WERI-Rb-1 (cell line): ENCODE measurements at places on chromosomes 3 and 15.

DNA sequence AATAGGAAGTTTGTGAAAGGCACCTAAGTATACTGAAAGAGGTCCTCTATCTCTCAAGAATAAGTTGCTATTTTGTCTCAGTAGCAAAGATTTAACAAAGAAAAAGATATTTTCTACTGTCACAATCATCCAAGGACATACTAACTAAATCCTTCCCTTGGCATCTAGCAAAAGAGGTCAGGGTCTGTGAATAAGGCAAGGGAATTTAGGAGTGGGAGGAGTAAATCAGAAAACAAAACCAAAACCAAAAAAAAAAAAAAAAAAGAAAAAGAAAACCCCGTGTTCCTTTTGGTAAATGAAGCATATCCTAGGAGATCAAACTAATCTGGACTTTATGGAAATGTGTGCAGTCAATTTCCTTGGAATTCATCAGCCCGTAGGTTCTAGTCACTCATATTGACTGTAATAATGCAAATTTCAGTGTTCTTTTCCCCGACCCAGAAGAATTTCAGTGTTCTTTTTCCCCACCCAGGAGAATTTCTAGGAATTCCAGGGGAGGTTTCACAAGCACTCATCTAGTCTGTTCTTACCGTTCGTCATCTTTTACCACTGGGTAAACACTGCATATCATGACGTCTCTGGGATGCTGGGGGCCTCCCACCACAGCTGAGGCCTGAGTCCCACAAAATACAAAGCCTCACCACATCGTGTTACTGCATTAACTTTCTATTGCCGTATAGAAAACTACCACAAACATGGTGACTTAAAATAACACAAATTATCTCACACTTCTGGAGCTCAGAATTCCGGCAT, 113.8 kb upstream of the CCDC54 start:
- no peak for DNase-seq

GRCh38 chr15:34753236-34753894, 1.4 kb downstream of the GJD2 start:
- DNase-seq, result no peak

DNA sequence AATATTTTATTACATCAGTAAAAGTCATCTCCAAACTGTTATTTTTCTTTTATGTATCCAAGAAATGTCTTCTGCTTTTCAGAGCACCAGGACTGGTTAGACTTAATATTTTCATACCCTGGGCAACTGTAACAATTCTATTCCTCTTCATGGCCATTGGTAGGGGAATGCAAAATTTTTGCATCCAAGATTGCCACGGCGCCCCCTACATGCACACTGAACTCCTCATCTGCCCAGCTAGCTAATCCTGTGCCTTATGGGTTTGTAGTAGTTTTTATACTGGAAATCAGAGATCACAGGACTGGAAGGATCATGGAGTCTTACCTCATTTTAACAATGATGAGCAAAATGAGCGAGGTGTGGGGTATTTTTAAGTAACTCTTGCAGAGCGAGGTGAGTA, 74.2 kb downstream of the CRTC3 start:
- peak; percentile 29 for DNase-seq

GRCh38 chr15:59689626-59690236, 611 bp upstream of the BNIP2 start:
- peak; percentile 87 for DNase-seq
